ENCODE measurements at places on chromosomes 13 and 19.
A peak's percentile ranks its signal among the peaks of the same experiment; 100 is the strongest.

DNA sequence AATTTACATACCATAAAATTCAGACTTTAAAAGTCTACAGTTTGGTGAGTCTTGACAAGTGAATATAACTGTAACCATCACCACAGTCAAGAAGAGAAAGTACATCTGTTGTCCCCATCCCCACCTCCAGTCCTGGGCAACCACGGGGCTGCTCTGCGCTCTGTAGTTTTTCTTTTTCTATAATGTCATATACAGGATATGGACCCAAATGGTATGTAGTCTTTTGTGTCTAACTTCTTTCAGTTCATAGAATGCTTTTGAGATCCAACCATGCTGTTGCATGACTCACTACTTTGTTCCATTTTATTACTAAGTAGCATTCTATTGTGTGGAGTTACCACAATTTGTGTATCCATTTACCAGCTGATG is 103.9 kb downstream of the DOCK9 start:
- DNase-seq: no peak

- DNase-seq: no peak
Observed at GRCh38 chr13:22126433-22127021, 455.7 kb downstream of the FGF9 start.

DNA sequence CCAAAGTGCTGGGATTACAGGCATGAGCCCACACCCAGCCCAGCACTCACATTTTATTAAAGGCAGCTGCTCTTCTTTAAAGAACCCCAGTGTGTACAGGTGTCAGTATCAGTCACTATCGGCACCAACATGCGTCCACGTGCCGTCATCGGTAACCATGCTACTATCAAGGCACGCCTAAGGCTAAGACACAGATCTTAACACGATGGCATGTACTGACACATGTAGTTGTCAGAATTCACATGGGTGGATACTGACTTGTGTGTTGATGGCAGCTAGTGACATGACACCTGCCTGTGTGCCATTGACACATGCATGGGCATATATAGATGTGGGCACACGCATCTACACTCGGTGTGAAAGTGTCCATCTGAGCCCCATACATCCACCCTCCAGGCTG is 12.2 kb upstream of the HIF3A start:
- DNase-seq: no peak

DNA sequence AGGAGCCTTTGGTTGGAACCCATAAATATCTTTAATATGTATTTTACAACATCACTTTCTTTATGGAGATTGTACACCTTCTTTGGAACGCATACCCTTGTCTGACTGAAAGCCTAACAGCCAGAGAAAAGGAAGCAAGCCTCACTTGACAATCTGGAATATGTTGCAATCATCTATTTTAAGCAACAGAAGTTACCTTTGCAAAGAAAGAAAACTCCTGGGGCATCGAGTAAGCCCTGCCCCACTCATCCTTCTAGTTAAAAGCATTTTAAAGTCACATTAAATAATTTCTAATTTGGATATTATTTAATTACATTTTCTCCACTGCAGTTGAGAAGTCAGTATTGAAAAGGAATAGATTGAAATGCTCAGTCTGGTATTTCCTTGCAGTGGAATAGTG is 542.7 kb downstream of the MYO16 start:
- no peak for DNase-seq

- DNase-seq: no peak
Observed at GRCh38 chr13:110575322-110576069, 14.0 kb upstream of the RAB20 start.

DNA sequence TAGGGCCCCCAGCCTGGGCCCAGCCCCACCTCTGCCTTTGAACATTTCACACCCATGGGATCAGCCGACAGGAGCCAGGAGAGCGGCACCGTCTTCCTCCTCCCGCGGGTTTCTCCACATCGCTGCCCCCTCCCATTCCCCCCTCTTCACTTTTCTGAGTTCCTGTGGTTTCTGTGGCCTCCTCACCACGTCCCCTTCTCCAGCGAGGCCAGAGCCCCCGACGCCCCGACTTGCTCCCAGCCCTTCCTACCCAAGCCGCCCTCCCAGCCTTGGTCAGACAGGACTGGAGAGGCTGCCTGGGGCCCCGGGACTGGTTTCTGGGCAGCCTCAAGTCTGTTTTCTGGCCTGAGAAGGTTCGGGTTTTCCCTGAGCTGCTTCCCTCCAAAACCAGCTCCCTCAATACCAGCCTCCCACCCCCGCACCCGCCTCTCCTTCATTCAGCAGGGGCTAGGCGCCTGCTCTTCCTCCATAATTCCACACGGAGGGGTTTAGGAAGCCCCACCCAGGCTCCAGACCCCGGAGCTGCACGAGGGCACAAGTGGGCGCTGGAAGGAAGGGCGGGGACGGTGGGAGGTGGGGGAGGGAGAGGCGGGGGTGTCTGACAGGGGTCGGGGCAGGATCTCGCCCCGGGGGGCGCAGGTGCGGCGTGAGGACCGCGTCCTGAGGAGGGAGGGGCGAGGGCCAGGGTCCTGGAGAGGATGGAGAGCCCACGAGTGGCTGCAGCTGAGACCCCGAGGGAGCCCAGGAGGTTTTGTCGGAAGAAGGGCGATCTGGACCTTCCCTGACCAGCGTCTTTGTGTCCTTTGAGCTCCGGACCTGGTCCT is 4.0 kb upstream of the SIGLEC10 start:
- DNase-seq: no peak

GRCh38 chr13:36445278-36445677 is 13.0 kb downstream of the CCNA1 start:
- DNase-seq: no peak

DNA sequence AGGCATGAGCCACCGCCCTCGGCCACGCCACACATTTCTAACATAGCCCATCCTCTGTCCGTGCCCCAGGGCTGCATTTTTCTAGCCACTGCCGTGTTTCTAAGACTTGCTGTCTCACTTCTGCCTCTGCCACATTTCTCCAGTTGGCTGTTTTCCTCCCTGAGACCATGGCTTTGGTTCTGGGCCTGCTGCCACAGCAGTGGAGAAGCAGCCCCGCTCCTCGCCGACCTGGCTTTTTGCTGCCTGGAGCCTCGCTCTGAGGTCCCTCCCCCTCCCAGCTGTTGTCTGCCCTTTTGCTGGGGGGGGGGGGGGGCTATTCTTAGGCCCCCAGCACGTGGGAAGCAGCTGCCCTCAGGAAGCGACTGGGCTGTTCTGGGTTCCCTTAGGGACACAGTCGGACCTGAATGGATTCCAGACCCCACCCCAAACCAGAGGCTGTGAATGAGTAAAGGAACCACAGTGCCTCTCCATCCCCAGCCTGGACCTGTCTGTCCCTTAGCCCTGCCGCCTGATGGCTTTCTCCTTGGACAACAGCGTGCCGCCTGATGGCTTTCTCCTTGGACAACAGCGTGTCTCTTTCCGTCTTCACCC is 3.3 kb downstream of the GYS1 start:
- no peak for DNase-seq

DNA sequence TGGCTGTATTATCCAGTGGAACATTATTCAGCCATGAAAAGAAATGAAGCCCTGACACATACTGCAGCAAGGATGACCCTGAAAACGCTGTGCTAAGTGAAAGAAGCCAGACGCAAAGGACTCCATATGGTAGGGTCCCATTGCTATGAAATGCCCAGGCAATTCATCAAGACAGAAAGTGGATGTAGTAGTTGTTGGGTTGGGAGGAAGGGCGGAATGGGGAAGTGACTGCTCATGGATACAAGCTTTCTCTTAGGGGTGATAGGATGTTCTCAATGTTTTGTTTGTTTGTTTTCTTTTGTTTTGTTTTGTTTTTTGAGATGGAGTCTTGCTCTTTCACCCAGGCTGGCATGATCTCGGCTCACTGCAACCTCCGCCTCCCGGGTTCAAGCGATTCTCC is 11.1 kb upstream of the CEACAM16 start:
- no peak for DNase-seq

- DNase-seq: no peak
Observed at GRCh38 chr13:86606264-86606663, 807.0 kb upstream of the SLITRK6 start.

- DNase-seq: no peak
Observed at GRCh38 chr19:39360599-39360998, 18.4 kb downstream of the SAMD4B start.

DNA sequence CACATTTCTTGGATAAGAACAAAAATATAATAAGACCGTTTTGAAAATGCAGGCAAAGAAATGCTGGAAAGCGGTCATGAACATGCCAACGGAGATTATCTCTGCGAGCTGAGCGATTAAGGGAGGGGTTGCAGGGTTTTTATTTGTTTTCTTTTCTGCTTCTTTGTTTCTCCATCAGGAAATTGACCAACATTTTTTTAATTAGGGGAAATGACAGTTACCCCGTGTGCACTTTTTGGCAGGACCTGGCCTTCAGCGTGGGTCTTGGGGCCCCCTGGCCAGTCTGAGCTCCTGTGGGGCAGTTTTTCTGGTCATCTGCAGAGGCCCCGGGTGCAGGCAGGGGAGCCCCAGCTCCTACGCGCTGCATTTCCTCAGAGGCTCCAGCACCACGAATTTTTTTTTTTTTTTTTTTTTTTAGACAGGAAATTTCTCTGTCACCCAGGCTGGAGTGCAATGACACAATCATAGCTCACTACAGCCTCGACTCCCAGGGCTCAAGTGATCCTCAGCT is 31.3 kb upstream of the HOMER3 start:
- DNase-seq: no peak

GRCh38 chr19:51994048-51994644 is 7.5 kb upstream of the ZNF350 start:
- no peak for DNase-seq

- DNase-seq: no peak
Observed at GRCh38 chr19:46892252-46893179, 31.7 kb downstream of the ARHGAP35 start.

DNA sequence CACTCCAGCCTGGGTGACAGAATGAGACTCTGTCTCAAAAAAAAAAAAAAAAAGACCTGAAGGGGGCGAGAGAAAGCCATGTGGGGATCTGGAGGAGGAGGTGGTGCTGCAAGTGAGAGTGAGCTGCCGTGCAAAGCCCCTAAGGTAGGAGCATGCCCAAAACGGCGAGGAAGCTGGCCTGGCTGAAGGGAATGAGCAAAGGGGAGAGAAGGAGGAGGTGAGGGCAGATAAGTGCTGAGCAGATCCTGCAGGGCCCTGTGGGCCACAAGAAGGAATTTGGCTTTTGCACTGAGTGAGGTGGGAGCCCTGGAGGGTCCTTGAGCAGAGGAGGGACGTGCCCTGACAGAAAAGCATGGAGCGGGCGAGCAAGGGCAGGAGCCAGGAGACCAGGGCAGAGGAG is 19.4 kb upstream of the ADGRE5 start:
- no peak for DNase-seq

DNA sequence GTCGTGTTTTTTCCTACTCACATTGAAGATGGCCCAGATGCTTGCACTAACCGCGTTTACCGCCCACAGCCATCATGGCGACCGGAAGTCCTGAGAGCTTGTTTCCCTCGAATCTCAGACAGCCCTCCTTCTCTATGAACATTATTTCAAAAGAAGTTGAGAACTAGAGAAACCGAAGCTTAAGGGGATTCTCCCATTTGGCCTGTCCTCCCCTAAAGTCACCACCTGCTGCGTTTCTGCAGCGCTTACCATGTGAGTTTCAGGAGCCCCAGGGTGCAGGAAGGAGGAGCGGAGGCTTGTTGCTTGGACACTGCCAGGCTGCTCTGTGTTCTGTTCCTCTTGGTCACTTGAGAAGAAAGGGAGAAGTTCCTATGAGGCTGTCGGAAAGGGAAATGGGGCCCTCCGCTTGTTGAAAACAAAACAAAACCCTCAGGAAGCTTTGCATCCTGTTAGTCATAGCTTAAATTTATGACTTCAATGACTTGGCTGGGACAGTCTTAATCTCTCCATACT is 6.2 kb downstream of the CARD8 start:
- DNase-seq: peak; percentile 40

- no peak for DNase-seq
Observed at GRCh38 chr13:46598820-46599180, 45.8 kb downstream of the LRCH1 start.

GRCh38 chr19:461721-462551 is 1.1 kb upstream of the SHC2 start:
- DNase-seq: no peak

GRCh38 chr19:55585658-55586339 is 5.2 kb upstream of the ZNF579 start:
- no peak for DNase-seq

- no peak for DNase-seq
Observed at GRCh38 chr19:12754465-12755196, 3.0 kb downstream of the BEST2 start.

- DNase-seq: no peak
Observed at GRCh38 chr19:19849056-19849455, 16.6 kb upstream of the ZNF253 start.

GRCh38 chr13:70407486-70407885 is 299.2 kb upstream of the KLHL1 start:
- DNase-seq: no peak

GRCh38 chr13:59776924-59777690 is 386.6 kb downstream of the DIAPH3 start:
- DNase-seq: no peak

GRCh38 chr19:19303411-19303810 is 16.9 kb downstream of the SUGP1 start:
- no peak for DNase-seq

DNA sequence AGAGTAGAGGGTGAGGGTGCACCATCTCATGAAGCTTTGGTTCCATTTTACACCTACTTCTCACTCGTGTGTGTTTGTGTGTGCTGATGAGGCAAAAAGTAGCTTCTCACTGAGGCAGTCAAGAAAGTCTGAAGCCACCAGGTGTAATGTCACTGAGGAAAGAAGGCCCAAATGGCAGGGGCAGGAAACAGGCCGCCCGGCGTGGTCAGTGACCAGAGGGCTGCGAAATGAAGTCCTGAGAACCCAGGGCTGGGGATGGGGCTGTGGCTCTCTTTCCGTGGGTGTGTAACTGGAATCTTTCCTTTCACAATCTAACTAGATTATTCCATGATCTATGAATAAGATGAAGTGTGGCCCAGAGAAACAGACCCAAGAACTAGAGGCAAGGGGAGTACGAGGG is 25.5 kb upstream of the TFDP1 start:
- DNase-seq: no peak

GRCh38 chr19:17441241-17442021 is 7.0 kb downstream of the TMEM221 start:
- DNase-seq: no peak

DNA sequence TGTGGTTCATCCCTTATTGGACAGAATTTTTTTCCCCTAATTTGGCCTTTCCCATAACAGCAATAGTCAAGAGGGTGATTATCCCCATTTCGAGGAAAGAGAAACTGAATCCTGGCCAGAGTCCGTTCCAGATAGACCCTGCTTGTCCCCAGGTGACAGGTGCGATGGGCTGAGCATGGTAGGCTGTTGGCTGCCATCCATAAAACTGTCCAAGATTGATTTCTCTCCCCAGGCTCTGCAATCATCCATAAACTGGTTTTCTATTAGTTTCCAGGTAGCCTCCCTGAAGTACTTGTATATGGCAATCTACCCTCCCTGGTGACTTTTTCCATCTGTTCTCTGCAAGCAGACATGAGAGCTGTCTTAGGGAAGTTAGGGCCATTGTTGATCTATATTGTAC is 25.4 kb downstream of the SERP2 start:
- DNase-seq: no peak

DNA sequence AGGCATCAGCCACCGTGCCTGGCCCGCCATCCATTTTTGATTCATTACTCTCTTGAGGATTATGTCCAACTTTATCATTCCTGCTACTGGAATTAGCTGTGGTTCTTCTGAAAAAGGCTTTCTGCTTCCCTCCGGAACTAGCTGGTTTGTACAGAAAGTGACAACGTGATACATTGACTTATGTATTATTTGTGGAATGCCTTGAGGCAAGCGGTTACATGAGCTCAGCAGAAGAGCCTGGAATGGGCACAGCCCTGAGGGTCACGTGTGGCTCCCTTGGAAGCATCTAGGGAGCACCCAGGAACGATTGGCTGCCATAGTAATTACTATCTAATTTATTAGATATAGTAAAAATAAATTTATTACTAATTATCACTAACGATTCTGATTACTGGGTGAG is 14.4 kb upstream of the RETN start:
- no peak for DNase-seq
